ENCODE measurements at places on chromosomes 2 and 18. TPM values are rescaled to one million over a fixed set of nuclear protein-coding genes. Genes with fewer than 3 reads are reported as not detected.

- no peak for DNase-seq
These were observed 81.2 kb downstream of the MYO5B start for GRCh38 chr18:50113726-50114125.

GRCh38 chr2:42949125-42949524 lies 156.7 kb upstream of the HAAO start:
- peak; percentile 70 for DNase-seq

The ALPG gene
- 2.5 TPM for total RNA-seq

DNA sequence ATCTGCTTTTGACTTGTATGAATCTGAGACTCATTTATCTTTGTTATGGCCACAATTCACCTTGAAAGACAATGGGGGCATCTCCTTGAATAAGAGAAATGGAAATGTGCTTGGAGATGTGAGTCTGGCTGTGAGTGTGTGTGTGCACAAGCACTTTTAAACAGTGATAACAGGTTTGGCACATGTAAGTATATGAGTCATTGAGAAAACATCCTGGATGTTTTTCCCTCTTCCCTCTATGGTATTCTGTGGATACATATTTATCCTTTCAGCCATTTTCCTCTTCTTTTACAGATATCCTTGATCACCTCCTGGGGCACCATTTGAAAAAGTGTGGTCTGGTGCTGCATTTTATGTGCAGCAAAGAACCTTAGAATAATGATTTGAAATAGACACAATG lies 317.3 kb upstream of the THUMPD2 start:
- DNase-seq = no peak

- DNase-seq = no peak
These were observed 119.7 kb upstream of the XIRP2 start for GRCh38 chr2:166768393-166769123.

The SPATA3 gene
- not detected for total RNA-seq

DNA sequence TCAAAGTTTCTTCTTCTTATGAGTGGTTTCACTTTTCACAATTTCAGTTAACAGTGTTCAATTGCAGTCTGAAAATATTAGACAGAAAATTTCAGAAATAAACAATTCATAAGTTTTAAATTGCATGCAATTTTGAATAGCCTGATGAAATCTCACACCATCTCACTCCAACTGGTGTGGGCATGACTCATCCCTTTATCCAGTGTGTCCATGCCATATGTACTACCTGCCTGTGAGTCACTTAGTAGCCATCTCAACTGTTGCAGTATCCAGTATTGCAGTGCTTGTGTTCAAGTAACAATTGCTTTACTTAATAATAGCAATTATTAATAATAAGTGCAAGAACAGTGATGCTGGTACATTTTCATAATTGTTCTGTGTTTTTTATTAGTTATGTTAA lies 1202.5 kb downstream of the DSC3 start:
- DNase-seq = no peak

- DNase-seq = no peak
These were observed 116.8 kb upstream of the SPRED2 start for GRCh38 chr2:65549257-65549627.

The ARHGAP25 gene
- 0.48 TPM for total RNA-seq

Measured in Caco-2 (cell line).